ENCODE measurements at places on chromosomes 12 and 14.

GRCh38 chr14:23612354-23612732, 23.8 kb upstream of the DHRS2 start:
- no peak for DNase-seq

DNA sequence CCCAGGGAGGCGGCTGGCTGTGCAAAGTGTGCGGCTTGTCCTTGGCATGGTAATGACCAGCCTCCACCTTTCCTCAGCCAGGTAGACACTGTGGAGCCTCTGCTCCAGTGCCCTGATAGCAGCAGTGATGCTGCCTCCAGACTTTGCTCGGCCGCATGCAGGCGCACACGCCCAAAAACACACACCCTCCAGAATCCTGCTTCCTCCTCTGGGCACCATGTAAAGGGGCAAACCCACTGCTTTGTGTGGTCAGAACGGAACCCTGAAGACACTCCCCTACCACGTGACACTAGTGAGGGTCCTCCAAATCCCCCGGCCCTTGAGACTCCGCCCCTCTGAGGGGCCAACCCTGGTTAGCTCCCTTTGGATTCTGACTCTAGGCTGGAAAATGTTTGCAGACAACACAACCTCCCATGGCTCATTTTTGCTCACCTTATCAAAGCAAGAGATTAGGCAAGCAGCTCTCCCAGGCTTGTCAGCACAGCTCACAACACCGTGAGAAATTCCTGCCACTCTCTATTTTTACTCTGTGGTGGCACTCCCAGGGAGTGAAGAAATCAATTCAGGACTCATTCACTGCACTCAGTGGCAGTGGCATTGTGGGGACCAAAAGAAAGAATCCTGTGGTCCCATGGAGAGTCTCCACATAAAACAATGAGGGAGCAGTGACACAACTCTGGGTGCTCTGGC, 4.5 kb downstream of the KRT77 start:
- DNase-seq: no peak

DNA sequence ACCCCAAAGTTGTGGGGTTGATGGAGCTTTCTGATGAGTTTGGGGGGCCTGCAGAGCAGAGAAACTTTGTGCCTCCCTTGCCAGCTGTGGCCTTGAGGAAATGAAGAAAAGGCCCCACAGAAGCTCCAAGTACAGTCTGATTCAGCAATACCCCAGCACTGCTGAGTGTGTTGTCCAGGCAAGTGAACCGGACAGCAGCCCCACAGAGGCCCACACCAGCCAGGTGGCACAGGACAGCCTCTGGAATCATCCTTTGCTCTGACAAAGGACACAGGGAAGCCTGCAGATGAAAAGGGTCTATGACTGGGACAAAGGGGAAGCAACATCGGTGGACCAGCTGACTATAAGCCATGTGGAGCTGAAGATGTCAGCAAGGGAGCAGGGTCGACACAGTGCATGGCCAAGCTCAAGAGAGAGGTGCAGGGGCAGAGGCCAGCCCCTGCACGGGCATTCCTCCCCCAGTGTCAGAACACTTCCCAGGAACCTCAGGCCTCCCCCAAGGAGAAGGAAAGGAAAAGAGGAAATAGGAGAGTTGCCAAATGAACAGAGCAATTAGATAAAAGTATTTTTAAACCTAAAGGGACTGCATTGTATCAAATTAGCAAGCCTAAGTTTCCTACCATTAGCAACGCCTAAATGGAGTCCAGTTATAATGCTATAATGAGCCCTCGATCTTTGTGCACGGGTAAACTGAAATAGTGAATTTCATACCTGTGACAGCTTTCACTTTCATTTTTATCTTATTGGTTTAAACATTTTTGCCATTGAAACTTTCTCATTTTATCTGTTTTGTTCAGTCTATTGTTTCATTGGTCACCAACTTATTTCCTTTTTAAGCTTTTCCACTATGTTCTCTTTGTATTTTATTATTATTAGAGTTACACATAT, 46.3 kb upstream of the PTGDR start:
- DNase-seq: no peak

GRCh38 chr14:23530375-23531055, 21.1 kb downstream of the ZFHX2 start:
- no peak for DNase-seq

DNA sequence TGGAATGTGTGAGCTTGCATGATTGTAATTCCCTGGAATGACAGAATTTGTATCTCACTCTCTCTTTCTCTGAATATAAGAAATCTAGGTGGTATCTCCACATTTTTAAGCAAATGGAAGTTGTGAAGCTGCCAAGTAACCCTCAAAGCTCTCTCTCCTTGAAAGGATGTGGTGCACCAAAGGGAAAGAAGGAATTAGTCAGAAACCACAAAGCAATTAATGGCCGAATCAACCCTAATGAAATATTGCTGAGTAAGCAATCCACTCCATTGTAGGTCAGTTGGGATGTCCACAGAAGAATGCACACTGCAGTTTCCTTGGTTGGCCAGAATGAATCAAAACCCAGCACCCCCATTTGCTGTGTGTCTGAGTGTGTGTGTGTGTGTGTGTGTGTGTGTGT, 153.5 kb downstream of the KCNA5 start:
- no peak for DNase-seq

DNA sequence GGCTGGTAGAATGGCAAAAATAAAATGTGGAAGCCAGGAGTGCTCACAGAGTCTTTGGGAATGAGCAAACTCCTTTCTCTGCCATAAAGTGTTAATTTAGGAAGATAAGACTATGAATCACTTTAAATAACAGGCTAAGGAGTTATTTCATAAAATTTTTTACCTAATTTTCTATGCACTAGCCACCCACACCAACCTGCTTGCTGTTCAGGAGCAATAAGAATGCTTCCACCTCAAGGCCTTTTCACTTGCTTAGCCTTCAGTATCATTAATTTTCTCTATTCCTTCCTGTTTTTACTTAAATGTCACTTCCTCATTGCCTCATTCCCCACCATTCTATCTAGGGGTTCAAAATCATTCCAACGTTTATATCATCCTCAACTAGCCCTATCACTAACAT, 326.8 kb downstream of the CCER1 start:
- no peak for DNase-seq

DNA sequence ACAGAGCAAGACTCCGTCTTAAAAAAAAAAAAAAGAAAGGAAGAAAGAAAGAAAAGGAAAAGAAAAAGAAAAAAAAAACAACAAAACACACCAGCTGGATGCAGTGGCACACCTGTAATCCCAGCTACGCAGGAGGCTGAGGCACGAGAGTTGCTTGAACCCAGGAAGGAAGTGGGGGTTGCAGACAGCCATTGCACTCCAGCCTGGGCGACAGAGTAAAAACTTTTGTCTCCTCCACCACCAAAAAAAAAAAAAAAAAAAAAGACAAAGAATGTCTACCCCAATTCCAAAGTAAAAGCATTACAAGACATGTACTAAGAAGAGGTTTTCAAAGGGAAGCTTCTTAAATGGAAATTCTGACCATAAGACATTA, 53.4 kb downstream of the HNRNPC start:
- DNase-seq: no peak

DNA sequence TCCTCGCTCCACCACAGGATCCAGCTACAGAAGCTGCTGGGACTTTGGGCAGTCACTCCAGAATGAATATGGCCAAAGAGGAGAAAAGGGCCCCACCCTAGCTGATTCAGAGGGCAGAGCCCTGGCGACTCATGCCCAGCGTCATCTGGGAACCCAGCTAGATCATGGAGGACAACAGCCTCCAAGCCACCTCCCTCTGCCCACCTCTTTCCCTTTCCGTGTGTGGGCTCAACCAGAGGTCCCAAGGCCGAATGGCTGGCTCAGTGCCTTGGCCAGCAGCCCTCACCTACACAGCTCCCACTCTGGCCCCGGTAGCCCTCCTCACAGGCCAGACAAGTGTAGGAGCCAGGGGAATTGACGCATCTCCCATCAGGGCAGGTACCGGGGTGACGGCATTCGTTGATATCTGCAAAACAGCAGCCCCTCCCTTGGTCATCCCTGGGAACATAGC, 17.4 kb downstream of the ISCA2 start:
- DNase-seq: no peak

DNA sequence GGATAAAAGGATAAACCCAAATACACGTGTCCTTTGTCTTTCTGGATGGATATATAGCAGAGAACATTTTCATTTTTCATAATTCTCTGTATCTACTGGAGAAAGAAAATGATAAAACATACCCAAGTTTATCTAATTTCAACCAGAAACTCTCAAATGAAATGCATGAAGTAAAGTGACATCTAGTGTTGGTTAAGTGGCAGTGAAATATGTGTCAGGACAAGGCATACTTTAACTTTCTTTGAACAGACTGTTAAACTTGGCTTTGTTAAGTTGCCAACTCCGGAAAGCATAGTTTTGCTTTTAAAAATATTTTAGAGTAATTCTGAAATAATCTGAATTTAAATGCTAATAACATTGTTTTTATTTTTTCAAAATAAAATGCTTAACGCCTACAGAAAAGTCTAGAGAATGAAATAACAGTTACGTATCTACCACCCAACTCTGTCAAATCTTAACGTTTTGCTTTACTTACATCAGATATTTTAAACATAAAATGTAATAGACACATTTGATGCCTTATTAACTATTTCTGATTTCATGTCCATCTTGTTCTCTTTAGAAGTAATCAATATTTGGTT, 25.2 kb upstream of the NTN4 start:
- DNase-seq: peak; percentile 71

DNA sequence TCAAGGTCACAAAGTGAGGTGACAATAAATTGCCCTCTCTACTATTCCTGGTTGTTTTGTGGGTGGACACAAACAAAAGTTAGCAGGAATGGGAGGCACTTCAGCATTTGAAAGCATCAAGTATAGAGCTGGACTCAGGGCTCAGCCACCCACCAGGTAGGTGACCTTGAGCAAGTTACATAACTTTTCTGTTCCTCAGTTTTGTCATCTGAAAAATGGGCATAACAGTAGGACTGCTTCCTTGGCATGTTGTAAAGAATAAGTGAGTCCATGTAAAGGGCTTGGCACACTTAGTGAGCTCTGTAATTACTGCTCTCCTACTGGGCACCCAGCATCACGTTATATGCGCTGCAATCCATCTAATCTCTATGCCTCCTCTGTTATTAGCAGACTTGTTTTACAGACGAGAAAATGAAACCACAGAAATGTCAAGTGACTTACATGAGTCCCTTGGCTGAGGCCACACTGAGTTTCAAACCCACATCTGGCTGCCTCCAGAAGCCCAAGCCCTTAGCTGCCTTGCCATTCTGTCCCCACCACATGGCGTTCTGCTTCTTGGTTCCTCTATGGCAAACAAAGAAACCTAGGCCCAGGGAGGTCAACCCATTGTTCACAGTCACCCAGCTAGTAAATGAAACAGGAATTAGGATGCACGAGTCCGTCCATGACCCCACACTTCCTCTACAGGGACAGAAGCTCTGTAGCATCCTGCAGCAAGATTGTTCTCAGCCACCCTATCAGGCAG, 63.2 kb upstream of the SLC24A4 start:
- DNase-seq: no peak

DNA sequence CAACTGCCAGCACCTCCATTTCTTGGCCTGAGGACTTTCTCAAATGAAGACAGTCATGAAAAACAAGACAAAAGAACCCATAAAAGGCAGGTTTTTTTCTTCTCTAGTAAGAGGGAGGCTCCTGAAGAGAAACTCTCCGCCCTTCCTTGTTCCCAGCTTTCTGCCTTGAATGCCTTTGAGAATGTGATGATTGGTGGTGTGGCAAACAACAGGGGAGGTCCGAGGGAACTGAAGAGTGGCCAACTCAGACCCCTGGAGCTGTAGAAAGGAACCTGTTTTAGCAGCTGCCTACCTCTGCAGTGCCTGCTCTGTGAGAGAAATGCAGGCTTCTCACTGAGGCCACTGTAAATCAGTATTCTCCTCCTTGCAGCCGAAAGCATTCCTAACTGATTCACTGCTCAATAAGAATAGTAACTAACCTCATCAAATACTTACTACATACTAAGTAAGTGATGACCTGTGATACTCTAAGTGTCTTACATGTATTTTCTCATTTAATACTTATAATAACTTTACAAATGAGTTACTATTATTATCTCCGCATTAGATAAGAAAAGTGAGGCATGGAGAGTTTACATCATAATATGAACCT, 16.7 kb upstream of the ERC1 start:
- DNase-seq: no peak

DNA sequence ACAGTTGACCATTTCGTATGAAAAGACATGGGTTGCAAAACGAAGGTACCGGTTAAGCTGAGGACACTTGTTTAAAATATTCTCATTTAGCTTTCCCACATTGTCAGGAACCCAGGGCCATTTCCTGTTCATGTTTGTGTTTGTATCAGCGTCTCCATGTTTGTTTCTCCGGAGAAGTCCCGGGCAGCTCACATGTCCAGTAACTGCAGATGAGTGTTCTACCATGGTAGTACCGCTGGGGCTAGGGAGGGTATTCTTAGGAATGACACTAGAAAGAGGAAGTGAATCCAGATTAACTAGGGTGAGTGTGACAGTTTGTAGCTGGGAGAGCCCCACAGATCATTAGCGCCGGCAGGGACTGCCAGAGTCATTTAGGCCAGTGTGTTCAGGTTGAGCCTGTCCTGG, 50.0 kb upstream of the EVL start:
- no peak for DNase-seq

DNA sequence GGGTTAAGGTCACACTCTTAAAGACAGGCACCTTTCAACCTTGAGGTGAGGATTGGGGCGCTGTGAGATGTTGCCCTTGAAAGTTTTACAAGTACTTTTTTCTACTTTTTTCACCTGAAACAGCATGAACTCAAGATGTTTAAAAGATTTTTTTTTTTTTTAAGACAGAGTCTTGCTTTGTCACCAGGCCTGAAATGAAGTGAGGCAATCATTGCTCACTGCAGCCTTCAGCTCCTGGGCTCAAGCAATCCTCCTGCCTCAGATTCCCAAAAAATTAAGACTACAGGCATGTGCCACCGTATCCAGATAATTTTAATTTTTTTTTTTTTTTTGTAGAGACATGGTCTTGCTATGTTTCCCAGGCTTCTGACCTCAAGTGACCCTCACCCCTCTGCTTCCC, 243.9 kb downstream of the DIO2 start:
- no peak for DNase-seq

DNA sequence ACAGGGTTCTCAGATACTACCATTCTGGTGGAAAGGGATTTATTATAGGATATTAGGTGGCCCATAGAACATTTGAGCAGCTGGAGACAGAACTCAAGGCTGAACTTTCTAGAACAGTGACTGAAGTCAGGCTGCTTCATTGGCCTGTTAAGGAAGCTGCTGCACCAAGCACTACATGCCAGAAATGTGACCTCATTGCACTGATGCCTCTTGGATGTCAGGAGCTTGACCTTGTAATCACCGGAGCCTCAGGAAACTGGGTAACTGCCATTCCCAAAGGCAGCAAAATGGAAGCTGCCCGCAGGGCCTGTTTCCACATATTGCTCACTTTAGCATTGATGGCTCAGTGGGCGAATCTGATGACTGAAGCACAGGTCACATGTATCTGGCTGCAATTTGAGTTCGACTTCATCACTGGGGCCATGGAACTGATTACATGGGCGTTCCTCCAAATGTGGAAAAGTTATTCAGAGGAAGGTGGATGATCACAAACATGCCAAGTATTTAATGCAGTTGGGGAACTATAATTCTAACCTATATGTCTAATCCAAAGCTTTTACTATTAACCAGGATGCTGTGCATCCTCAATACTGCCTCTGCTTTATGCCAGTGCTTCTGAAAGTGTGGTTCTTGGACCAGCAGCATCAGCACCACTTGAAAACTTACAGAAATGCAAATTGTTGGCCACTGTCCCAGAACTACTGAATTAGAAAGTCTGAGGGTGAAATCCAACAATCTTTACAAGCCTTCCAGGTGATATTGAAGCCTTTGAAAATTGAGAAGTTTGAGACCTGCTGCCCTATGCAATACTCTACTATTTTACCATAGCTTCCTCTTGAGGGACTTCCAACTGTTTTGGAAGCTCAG, 337.2 kb upstream of the NAV3 start:
- DNase-seq: no peak

GRCh38 chr12:94725375-94726168, 75.2 kb upstream of the TMCC3 start:
- DNase-seq: no peak
